GM23248 (cell line): ENCODE measurements at places on chromosomes 2 and 18. TPM values are rescaled to one million over a fixed set of nuclear protein-coding genes. Genes with fewer than 3 reads are reported as not detected.

DNA sequence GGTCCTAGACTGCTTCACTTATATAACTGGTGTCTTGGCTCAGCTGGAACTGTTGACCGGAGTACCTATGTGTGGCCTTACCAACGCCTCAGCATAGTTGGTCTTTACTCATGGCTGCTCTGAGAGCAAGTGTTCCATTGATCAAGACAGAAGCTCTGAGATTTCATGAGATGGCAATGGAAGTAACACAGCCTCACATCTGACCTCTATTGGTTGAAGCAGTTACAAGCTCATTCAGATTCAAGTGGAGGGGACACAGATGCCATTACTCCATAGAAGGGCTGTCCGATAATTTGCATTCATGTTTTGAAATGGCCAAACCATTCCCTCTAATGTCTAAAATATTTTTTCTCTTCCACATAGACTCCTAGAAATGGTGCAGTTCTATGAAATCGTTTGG lies 46.4 kb upstream of the STK39 start:
- no peak for DNase-seq

- DNase-seq: peak; percentile 91
Observed at GRCh38 chr2:47867205-47867604, 39.1 kb downstream of the FBXO11 start.

GRCh38 chr2:61928826-61929461 lies 23.5 kb downstream of the COMMD1 start:
- DNase-seq: no peak

- DNase-seq: peak; percentile 63
Observed at GRCh38 chr2:86221066-86221684, 21.9 kb downstream of the MRPL35 start.

DNA sequence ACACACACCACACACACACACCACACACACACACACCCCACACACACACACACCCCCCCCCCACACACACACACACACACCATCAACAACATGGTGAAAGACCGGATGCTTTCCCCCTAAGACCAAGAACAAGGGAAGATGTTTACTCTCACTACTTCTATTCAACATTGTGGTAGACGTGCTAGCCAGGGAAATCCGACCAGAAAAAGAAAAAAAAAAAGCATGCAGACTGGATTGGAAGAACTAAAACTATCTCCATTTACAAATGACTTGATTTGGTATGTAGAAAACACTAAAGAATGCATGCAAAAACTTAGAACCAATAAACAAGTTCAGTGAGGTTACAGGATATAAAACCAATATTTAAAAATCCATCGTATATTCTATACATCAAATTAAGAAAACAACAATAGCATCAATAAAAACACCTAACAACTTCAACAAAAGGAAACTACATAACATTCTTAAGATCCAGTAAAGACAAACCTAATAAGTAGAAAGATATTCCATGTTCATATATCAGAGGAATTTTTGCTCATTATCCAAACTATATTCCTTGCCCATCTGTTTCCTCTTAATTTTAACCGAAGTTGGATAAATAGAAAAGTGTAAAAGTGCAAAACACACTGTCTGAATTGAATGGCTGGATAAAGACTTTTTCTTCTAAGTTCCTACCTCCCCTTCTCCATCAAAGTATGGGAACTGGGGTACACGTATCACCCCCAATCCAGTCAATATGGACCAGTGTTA lies 51.5 kb upstream of the RNU4ATAC start:
- no peak for DNase-seq

The ASIC4 gene
- total RNA-seq: 0.13 and 0.43 TPM in 2 replicates

DNA sequence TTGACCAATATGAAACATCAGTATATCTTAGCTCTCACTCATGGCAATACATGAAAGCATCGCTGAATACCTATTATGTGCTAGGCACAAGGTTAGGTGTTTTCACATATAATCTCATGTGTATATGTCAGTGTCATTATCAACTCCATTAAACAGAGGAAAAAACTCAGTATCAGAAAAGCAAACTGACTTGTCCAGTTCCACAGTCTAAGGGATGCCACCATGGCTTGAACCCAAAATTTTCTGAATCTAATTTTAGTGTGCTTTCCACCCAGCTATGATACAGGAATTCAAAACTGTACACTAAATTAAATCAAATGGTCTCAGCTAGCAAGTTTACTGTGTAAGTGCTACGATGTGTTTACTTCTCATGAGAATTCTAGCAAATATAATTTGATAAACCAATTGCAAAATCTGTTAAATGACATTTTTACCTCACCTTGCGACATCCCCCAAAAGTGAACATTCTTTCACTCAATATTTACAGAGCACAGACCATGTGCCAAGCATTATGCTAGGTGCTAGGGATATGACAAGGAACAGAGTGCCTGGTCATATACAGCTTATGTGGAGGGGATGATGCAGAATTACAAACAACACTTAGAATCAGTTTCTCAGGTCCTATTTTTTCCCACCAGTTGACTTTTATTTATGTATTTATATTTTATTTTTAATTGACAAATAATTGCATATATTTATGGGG lies 211.6 kb downstream of the PID1 start:
- DNase-seq: no peak

The MOCOS gene
- total RNA-seq: 23.6 and 26.2 TPM in 2 replicates

- DNase-seq: peak; percentile 70
Observed at GRCh38 chr2:126886211-126886915, 12.3 kb upstream of the TEX51 start.

GRCh38 chr2:20215183-20216040 lies 9.5 kb downstream of the SDC1 start:
- no peak for DNase-seq

GRCh38 chr2:237160271-237160919 lies 74.7 kb downstream of the COPS8 start:
- DNase-seq: no peak

The GPAT2 gene
- 0.65 and 1.0 TPM in 2 replicates for total RNA-seq

DNA sequence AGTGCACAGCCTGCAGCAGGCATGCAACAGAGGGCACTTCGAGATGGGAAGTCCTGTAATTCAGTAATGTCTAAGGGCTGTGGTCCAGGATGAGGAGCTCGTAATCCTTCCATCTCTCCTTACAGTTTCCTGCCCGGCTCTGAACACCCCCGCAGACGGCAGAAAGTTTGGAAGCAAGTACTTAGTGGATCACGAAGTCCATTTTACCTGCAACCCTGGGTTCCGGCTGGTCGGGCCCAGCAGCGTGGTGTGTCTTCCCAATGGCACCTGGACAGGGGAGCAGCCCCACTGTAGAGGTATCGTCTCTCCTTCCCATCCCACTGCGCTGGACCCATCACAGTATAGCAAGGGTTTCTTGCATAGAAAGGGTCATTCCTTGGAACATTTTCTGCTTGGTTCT lies 26.7 kb downstream of the FBLN7 start:
- no peak for DNase-seq

DNA sequence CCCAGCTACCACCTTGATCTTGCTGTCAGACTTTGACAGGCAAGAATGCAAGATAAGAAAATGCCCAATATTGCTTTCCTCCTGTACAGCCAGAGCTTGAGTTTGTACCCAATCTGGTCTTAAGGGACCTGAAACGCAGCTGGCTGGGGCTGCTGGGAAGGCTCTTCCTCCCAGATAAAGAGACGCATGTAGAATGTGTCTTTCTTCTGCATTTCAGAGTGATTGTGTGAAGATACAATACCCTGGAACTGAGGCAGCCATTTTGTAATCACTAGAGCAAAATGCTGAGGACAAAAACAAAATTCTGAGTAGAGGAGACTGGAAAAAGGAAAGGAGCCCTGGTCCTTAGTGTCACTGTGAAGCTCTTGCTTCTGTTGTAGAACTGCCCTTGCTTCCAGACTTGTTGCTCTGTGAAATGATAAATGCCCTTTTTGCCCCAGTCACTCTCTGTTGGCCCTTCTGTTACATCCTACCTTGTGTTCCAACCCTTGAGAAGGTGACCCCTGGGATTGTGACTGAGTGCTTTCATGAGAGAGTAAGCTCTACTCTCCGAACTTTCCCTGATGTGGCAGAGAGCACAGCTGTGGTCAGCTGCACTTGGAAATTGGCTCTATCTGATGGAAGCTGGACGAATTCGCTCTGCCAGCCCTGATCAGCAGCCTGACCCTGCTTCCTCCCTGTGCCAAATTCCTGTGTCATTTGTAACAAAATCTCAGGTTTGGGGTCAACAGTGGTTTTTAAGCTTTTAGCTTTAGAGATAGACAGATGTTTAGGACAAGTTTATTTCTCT lies 137.4 kb upstream of the RBMS1 start:
- DNase-seq: peak; percentile 41

DNA sequence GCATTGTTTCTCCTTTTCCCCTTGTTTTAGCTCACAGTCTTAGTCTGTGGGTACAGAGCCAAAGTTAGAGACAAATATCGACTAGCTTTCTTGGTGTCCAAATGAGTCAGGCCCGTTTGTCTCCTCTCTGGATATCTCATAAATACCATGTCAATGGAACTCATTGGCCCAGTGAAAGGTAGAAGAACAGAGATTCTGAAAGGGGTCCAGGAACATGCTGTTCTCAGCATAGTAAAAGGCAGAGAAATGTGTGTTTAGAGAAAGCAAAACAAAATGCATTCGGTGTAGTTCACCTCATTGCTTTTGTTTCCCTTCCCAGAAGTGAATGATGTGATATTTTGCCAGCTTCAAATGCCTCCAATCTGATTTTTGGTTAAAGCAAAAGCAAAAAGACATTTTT lies 238.6 kb upstream of the SLC8A1 start:
- no peak for DNase-seq

DNA sequence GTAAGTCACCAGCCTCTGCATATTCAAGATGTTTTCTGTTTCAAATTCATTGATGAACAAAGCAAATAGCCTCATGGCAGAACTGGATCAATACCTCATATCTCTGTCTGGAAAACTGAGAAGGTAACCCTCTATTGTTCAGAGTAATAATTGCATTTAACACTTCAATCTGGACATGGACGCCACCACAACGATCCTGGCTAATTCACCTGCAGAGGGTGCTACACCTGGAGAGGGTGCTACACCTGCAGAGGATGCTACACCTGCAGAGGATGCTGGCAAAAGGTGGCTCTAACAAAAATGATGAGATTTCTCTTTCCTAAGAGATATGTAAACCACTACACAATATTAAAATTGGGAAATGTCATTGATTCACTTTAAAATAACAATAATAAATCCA lies 183.1 kb upstream of the HNRNPA3 start:
- no peak for DNase-seq

The HOXD13 gene
- total RNA-seq: 1.0 and 3.8 TPM in 2 replicates

The RPRM gene
- not detected in 2 replicates for total RNA-seq

The KCNJ13 gene
- total RNA-seq: not detected in 2 replicates
